H9 (cell line): ENCODE measurements at places on chromosomes 11 and 22.

GRCh38 chr11:121561240-121561639, 108.5 kb upstream of the SORL1-AS1 start:
- DNase-seq: no peak

DNA sequence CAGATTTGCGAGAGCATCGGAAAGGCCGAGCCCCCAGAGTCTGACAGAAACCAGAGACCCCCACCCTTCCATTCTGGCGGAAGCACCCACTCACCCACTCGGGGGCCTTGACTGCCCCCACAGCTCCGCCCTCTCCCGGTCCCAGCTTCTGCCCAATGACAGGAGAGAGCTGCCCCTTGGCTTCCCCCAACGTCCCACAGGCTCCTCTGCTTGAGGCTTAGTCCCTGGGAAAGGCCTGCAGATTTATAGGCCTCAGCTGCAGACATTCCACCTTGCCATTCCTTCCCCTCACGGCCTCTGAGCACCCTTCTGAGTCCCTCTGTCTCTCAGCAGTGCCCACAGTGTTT, 125.0 kb upstream of the NCAM1 start:
- no peak for DNase-seq

GRCh38 chr11:107848345-107848744, 10.2 kb downstream of the SLC35F2 start:
- DNase-seq: no peak

DNA sequence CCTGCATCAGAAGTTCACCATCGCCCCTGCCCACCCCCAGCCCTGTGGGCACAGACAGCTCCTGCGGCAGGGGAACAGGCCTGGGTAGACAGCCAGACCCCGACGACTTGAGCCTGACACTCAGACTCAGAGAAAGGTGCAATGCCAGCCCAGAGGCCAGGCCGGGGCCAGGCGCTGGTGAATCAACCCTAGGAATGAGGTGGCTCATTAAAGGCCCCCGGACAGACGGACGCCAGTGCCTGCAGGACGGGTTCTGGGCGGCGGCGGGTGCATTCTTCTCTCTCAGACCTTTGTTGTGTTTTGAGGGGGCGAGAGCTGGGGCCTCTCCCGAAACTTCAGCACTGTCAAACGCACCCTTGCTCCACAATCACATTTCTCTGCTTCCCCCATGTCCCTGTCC, 5.6 kb downstream of the OVOL1 start:
- no peak for DNase-seq
